Posterior cingulate gyrus (tissue), 11 donors: ENCODE measurements at places on chromosomes 1 and 21.
A peak's percentile ranks its signal among the peaks of the same experiment; 100 is the strongest.

DNA sequence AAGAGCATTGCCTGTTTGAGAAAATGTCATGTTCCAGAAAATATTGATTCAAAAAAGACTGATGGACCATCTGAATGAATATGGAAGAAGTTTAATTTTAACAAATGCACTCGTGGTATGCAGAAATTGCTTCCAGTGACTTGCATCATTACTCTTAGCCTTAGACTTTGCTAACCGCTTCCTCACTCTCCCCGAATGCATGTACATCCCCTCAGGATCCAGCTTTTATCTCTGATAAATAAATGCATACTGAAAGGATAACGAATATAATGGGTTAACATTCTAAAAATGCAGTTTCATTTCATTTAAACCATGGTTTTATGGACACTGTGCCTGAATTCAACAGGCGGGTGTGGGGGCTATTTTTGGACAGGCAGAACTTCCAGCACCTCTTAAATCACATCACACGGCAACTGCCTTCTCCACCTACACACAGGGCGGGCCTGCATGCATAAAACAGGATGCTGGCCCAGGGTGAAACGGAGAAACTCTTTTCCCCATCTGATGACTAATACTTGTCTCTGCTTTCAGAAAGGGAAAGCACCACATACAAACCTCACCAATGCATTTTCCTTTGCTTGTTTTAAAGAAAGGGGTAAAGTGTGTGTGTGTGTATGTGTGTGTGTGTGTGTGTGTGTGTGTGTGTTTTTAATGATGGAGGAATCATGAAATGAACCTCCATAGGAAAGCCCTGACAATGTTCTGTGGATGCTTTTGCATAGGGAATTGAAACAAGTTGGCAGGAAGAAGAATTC, 48.7 kb downstream of the SPAG17 start:
- peak; percentile 75 for DNase-seq

- DNase-seq, result no peak
These were observed 94.7 kb upstream of the ACTRT2 start for GRCh38 chr1:2926447-2927055.

- DNase-seq, result no peak
These were observed 61.2 kb upstream of the PRDX6 start for GRCh38 chr1:173415905-173416450.

- DNase-seq, result no peak
These were observed 23.6 kb upstream of the GBP1 start for GRCh38 chr1:89088572-89088971.

GRCh38 chr1:95067568-95067967, 5.2 kb downstream of the ALG14 start:
- no peak for DNase-seq

DNA sequence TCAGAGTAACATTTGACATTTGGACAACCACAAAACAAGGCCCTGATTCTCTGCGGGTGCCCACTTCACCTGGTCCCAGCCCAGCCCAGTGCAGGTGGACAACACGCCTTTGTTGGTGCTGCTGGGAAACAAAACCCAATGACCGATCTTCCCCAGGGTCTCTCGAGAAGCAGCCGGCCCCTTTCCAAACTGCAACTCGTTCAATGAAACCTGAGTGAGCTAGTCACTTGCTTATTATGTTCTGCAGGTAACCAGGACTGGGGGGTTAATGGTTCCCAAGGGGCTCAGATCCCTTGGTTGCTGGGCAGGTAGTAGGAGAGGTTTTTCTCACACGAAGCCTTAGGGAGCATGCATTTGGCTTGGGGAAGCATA, 42.9 kb downstream of the ABCG1 start:
- no peak for DNase-seq
